Stimulated activated CD8-positive, alpha-beta memory T cell treated with anti-CD3 and anti-CD28 coated beads, Interleukin-4, amount 100 ng/mL, for 1 hour (primary cell): ENCODE measurements at places on chromosomes 5 and 9.

DNA sequence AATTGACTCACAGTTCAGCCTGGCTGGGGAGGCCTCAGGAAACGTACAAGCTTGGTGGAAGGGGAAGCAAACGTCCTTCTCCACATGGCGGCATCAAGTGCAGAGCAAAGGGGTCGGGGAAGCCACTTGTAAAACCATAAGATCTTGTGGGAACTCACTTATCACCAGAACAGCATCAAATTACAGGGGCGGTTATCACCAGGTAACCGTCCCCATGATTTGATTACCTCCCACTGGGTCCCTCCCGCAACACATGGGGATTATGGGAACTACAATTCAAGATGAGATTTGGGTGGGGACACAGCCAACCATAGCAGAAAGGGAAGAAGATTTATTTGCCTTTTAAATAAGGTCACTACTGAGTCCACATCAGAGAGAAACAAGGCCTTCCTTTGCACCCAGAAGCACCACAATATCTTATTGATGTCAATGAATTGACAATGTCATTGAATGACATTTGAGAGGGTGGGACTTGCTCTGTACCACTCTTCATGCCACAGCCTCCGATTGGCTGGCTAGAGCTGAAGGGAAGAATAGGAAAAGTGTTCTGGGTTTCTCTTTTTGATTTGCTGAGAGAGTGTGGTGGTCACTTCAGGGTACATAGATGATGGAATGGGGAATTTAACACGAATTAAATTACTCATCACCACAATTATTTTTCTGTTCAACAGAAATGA is 11.0 kb downstream of the SKP2 start:
- no peak for DNase-seq

GRCh38 chr9:71985297-71985911 is 74.0 kb downstream of the C9orf85 start:
- DNase-seq = no peak

GRCh38 chr5:73365301-73365853 is 83.2 kb downstream of the FOXD1 start:
- DNase-seq = no peak

DNA sequence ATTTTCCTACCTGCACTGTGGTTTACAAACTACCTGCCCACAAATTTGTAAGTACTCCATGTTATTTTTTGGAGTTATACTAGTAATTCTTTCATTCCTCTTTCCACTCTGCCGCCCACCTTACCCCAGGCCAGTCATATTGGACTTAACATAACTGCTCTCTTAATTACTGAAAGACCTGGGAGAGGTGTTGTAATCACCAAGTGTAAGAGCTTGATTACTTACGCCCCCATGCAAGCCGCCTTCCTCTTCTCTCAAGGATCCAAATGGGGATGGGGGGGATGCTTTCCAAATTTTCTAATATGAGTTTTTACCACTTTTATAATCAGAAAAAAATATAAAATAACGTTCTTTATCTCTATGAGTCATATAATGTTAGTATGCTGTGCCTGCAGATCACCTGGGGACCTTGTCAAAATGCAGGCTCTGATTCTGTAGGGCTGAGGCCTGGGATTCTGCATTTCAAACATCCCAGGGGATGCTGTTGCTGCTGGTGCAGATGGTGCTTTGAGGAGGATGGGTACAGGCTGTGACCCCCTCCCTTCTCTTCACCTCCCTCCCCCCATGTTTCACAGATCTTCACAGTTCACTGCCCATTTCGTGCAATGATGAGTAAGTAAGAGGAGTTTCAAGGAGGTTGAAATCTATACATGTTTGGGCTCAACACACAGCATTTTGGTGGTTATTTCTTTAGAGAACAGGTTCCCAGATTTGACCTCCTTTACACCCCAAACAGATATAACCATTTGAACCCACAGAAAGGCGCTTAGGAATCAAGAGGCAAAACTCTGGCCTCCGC is 87.3 kb downstream of the SEC61B start:
- no peak for DNase-seq

GRCh38 chr5:51384281-51384840 is 1.1 kb downstream of the ISL1 start:
- no peak for DNase-seq

DNA sequence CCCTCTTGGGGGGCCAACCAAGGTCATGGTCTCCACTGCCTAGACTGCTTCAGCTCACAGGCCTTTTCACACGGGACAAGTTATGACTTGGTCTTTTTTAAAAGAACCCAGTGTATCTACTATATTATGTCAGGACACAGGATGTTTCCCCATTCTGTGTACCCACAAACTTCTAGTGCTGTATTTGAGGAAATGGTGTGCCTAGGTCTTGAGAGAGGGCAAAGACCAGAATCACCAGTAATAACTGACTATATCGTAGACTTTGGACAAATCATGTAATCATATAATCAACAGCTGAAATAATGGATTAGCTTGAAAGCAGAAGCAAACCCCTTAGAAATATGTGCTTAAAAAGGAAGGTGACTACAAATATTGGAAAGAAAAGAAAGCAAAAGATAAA is 133.3 kb downstream of the ARL15 start:
- no peak for DNase-seq

GRCh38 chr9:70542311-70542931 is 128.0 kb upstream of the KLF9 start:
- no peak for DNase-seq

DNA sequence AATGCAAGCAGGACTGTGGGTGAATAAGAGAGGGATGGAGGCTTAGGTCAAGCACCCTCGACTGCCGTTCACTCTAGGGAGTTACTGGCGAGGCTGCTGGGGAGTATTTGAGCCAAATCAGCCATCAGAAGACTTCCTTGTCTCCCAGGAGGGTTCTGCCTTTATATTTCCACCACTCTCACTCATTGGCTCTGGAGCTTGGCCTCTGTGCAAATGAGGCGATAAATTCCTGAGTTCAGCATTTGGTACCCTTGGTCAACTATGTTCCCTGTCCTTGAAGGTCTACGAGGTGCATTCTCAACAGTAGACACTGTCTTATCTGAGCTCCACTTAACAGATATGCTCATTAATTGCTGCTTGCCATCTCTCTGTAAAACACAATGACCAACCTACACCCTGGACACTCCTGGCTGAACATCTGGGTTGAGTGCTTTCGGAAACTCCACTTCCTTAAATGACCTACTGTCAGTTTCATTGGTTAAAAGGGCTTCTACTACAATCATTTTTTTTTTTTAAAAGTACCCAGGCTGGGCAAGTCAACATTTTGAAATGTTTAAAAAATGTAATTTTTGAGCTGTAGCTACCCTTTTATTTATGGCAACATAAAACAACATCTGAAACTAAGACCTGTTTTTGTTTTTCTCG is 153.2 kb downstream of the NTRK2 start:
- no peak for DNase-seq

- no peak for DNase-seq
Measured at GRCh38 chr9:108484468-108484867, 371.3 kb downstream of the ACTL7B start.

DNA sequence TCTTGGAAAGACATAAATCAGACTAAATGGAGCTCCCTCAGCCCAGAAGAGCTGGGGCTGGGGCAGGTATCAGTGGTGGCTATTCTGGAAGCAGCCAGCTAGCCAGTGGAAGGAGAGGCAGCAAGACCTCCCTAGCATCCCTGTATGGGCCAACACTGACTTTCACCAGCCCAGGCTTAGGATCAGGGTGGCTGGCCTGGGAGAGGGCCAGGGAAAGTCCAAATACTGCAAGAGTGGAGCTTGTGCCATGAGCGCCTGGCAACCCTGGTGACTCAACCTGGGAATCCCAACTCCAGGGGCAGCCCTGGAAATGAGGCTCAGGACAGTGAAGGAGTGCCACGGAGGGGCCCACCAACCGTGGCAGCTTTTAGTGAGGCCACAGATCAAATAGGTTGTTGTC is 7.6 kb upstream of the IRF1 start:
- no peak for DNase-seq

- DNase-seq = no peak
Measured at GRCh38 chr5:54403885-54404416, 51.5 kb upstream of the HSPB3 start.

DNA sequence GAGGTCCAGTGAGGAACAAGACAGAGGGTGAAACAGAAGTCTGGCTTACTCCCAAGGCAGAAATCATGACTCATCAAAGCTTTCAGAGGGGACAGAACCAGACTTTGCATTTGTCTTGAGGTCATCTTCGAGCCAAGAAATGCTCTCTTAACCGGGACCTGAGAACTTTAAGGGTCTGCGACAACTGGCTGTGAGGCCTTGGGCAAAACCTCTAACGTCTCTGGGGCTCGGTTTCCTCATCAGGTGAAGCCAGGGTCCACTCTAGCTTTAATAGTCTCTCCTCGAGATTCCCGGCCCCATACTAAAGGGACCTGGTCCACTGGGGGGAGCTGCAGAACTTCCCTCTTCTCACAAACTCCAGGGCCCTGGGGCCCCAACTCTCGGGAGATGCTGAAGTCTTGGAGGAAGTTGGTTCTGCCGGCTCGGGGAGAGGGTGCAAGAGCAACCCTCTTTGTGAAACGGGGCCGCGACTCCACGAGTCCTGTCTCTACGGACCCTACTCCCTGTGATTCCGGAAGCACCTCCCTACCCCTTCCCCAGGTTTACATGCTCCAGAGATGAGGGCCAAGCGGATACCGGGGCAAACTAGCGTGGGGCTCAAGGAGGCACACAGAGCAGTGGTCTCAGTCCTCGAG is 2.6 kb downstream of the GLIS3 start:
- DNase-seq = no peak

GRCh38 chr9:89470224-89470839 is 27.6 kb downstream of the SEMA4D start:
- DNase-seq = no peak

- DNase-seq = no peak
Measured at GRCh38 chr5:14272548-14273205, 129.5 kb downstream of the TRIO start.

- DNase-seq = no peak
Measured at GRCh38 chr9:120348951-120349429, 231.0 kb downstream of the CDK5RAP2 start.

DNA sequence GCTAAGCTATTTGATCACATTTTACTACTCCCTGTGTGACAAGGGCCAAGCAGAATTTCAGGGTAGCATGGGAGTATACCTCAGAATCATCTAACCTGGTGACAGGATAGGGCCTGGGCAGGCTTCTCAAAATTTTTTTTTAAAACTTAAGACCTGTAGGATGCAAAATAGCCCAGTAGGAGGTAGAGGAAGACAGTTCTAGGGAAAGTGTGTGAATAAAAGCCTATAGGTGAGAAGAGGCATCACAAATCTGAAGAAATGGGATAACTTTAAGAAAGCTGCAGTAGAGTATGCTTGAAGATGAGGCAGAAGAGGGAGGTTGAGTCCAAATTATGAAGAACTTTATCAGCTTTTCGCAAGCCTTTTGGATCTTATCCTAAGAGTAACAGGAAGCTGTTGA is 32.3 kb downstream of the CNTRL start:
- no peak for DNase-seq

DNA sequence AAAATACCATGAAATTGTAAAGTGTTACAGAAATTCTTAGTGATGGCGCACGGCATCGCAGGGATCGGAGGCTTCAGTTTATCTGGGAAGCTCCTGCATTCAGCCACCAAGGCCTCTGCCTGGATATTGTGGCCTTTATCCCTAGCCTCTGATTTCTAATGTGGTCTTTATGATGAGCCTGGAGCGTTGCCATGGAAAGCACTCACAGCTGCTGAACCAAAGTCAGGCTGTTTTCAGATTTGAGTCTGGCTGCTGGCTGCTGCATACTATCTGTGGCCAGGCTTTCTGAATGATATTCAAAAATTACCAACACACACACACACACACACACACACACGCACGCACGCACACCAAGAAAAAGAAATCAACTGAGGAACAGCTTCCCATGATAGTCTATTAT is 101.1 kb upstream of the ZNF366 start:
- DNase-seq = no peak

- no peak for DNase-seq
Measured at GRCh38 chr5:74576941-74577456, 63.5 kb downstream of the ENC1 start.

DNA sequence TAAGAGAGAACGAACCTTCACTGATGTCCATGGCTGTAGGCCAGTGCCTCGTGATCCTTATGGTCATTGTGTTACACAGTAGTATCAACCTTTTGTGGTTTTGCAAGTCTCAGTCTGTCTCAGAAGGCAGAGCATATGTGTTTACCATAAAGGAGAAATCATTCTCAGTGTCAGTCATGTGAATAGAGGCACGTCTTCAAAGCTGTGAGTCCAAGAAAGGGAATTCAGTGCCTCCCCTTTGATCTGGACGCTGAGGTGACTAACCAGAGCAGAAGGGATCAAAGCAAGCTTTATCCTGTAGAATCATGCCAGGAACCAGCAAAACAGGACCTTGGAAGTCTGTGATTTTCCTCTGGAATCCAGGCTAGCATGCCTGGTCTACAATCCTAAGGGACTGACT is 433.9 kb downstream of the DNAH5 start:
- DNase-seq = no peak

- DNase-seq = peak; percentile 37
Measured at GRCh38 chr5:139392678-139393496, 2.0 kb downstream of the PROB1 start.

GRCh38 chr9:19049917-19050636 is 850 bp downstream of the RRAGA start:
- no peak for DNase-seq

DNA sequence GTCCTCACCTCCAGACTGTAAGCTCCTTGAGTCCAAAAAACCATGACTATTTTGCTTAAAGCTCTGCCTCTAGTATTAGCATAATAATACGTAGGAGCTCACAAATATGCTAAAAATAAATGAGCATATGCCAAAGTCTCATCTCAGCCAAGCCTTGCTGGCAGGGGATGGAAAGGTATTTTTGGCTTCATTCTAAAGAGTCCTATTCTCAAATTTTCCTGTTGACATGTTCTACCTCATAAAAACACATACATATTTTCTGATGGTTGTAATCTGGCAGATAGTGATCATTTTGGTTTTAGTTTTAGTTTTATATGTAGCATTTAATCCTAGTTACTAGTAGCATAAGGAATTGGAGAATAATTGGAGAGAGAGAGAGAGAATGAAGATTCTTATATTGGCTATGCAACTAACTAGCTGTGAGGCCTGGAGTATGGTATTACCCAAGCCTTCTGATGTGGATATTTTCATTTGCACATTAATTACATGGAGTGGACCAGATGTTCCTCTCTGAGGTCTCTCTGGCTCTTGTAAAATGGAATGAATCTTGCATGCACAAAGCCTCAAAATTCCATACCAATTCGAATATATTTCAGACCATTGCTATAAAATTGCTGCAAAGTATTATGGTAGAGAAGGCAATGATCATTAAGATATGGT is 55.8 kb downstream of the PIP5K1B start:
- no peak for DNase-seq

GRCh38 chr5:54302267-54302687 is 8.1 kb downstream of the ARL15 start:
- DNase-seq = no peak

GRCh38 chr5:7015586-7016256 is 302.5 kb downstream of the TENT4A start:
- no peak for DNase-seq
